Fibroblast of gingiva (primary cell): ENCODE measurements at places on chromosomes 4 and X.
A peak's percentile ranks its signal among the peaks of the same experiment; 100 is the strongest.

DNA sequence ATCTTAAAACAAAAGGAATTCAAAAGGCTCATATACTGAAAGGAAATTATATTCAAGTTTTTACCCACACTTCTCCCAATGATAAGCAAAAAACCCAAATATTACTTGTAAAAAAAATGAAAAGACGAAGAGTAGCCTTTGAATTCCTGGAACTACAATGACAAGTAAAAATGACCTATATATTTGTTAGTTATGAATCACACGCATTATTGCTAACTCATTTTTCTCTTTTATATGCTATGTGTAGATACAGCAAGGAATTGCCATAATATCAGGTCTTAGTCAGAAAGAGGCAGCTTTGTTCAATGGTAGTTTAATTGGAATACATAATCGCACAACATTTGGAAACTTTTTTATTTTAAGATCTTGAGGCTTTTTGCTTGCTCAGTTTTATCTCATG is 22.7 kb upstream of the ASB5 start:
- DNase-seq: no peak

GRCh38 chr4:8732092-8732491 is 139.5 kb downstream of the CPZ start:
- no peak for DNase-seq

DNA sequence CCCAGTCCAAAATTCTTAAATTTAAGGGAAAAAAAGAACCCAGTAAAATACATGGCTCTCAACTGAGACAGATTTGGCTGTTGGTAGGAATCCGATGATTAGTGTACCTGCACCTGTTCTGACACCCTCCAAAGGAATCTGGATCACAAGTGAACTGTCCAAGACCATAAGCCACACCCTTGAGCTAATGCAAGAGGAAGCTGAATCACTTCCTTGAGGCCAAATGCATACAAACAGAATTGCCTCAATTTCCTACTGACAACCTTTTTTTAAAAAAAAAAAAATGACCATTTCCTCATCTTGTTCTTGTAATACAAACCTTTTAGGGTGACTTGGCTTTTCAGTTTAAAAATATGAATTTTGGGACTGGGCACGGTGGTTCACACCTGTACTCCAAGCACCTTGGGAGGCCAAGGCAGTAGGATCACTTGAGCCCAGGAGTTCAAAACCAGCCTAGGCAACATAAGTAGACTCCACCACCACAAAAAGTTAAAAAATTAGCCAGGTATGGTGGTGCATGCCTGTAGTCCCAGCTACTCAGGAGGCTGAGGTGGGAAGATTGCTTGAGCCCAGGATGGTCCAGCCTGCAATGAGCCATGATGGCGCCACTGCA is 10.7 kb upstream of the FBXL5 start:
- no peak for DNase-seq

GRCh38 chrX:114611018-114611619 is 27.2 kb downstream of the HTR2C start:
- peak; percentile 17 for DNase-seq

DNA sequence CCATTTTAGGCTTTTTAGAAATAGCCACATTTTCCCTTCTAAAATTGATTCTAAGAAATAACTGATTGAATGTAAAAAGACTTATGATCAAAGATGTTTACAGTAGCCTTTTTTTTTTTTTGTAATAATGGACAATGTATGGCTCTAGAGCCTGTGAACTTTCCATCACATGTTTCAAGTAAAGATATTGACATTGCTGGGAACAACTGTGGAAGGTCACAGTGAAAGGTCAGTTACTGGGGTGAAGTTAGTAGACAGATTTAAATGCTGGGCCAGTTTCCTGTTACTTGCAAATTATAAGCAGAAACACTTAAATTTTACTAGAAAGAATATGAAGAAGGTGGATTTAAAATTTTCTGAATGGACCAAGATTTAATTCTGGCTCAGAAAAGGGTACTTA is 18.4 kb downstream of the PAGE2 start:
- no peak for DNase-seq

DNA sequence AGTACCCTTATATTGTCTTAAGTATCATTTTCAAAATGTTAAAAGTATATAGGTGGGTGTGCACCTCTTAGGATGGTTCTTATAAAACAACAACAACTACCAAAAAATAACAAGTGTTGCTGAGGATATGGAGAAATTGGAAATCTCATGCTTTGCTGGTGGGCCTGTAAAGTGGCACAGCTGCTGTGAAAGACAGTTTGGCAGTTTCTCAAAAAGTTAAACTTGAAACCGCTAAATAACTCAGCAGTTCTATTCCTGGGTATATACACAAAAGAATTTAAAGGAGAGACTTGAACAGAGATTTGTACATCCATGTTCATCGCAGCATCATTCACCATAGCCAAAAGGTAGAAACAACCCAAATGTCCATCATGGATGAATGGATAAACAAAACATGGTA is 65.5 kb downstream of the HAND2 start:
- DNase-seq: no peak

GRCh38 chr4:115675719-115676118 is 562.3 kb upstream of the NDST4 start:
- DNase-seq: no peak

- no peak for DNase-seq
Observed at GRCh38 chr4:142781114-142781513, 65.0 kb downstream of the INPP4B start.

DNA sequence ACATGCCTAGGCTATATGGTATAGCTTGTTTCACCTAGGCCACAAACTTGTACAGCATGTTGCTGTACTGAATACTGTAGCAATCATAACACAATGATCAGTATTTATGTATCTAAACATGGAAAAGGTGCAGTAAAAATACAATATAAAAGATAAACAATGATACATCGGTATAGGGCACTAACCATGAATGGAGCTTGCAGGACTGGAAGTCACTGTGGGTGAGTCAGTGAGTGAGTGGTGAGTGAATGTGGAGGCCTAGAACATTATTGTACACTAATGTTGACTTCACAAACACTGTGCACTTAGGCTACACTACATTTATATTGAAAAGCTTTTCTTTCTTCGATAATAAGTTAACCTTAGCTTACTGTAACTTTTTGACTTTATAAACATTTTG is 45.6 kb upstream of the ANK2 start:
- DNase-seq: no peak

DNA sequence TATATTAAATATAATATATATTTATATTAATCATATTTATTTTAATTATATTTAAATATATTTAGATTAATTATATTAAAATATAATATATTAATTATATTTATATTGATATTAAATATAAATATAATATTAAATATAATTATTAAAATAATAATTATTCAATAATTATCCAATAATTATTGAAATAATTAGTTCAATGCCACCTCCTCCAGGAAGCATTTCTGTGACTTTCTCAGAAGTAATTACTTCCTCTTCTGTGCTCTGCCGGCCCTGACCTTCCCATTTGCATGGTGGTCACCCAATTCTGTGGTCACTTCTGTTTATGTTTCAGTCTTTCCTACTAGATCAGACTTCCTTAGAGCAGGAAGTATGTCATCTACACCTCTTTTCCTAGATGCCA is 45.8 kb downstream of the EVC2 start:
- DNase-seq: no peak

- peak; percentile 89 for DNase-seq
Observed at GRCh38 chr4:112296949-112297880, at the start of gene ALPK1. Gene ALPK1 (plus strand): TSS chr4:112297369.

DNA sequence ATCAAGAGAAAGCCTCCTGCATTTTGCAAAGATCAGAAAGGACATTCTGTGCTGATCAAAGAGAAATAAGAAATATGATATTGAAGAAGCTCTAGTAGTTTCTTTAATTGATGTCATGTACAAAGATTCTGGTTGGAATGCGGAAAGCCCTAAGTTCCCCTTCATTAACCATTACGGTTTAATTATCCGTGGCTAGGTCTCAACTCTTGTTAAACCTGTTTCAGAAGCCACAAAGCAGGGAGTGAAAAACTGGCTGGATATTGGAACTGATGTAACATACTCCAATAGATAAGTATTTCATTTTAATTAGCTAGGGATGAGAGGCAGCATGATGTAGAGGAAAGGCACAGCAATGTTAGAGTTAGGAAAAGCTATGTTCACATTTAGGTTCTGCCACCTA is 55.7 kb downstream of the SPANXN3 start:
- DNase-seq: no peak

DNA sequence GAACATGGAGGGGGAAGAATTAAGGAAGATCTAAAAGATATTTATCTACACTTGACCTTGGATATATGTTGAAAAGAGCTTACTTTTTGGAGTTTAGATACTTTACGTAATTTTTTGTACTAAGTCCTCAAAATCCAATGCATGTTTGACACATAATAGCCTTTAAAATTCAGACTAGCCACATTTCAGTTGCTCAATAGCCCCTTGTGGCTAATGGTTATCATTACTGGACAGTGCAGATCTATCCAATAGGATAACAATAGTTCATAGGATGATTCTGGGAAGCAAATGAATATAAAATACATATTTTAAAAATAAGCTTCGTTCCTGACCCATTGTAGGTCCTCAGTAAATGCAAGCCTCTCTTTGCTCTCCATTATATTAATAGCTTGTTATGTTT is 13.8 kb downstream of the AP1AR start:
- DNase-seq: peak; percentile 10

GRCh38 chrX:27549688-27550087 is 40.5 kb upstream of the DCAF8L2 start:
- no peak for DNase-seq

DNA sequence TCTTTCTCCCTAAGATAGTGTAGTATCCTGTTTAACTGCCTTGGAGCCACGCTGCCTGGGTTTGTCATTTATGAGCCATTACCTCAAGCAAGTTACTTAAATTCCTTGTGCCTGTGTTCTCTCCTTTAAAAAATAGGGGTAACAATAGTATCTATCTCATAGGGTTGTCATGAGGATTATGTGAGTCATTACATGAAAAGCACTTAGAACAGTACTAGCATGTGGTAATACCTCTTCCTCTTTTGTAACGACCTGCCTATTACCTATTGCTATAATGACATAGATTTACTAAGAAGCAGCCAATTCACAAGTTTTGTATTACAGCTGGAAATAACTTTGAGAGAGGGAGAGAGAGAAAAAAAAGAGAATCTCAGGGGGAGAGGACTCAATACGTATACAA is 834.7 kb downstream of the RAPGEF2 start:
- DNase-seq: no peak

DNA sequence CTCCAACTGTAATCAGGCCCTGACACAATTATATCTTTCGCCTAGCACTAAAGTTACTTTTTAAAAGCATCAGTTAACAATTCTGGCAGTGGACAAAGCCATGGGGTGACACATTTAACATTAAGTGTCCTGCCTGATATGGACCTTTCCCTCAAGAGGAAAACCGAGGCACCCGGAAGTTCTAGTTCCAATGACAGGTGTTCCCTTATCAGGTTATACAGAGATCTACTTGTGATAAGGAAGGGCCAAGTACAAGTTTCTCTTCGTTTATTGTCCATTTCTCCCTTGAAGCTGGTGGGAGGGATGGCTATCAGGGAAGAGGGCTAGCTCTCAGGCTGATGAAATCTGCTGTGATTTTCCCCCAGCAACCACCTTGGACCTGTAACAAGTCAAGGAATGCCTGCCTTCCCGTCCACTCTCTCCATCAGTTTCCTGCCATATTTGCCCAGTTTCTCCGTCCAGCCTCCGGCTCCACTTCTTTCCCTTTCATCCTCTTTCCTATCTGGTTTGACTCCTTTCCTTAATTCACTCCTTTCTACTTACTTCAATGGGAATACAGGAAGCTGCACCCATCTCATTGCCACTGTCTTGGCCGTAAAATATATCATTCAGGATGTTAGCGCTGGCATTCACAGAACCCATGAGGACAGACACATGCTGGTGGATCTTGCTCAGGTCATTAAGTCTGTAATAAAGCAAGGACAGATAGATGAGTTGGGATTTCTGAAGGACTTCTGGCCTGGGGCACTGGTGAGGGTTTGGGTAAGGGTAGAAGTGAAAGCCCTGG is 95.0 kb downstream of the DGKK start:
- no peak for DNase-seq

- DNase-seq: no peak
Observed at GRCh38 chr4:17667653-17668201, 53.3 kb downstream of the MED28 start.

DNA sequence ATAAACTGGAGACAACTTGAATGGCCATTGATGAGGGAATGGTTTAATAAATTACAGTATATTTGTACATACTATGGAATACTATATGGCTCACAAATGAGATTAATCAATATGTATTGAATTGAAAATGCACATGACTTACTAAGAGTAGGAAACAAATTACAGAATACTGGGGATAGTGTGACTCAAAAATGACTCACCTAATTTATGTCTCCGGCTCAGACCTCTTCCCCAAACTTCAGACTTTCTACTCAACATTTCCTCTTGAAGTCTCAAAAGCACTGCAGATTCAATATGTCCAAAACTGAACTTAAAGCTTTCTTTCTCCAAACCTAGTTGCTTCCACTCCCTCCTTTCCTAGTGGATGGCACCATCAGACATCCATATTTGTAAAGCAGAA is 28.8 kb upstream of the GRIA3 start:
- DNase-seq: no peak

GRCh38 chr4:141132709-141133145 is 542 bp downstream of the RNF150 start:
- DNase-seq: peak; percentile 44

DNA sequence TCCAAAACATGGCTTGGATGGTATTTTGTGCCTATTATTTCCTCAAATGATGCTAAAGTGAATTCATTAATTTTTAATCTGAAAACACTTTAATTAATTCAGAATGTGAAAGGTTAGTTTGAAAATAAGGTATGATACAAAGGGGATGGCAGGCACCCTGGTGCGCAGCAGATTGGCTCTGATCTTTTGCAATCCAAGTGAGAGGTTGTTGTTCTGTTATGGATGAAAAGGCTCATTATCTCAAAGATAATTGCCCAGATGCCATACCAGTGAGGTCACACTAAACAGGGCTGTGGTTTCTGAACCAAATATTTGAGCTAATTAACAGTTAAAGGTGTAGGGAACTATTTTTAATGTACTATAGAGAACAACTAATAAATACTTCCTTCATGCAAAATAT is 504.9 kb downstream of the RAPGEF2 start:
- DNase-seq: no peak

DNA sequence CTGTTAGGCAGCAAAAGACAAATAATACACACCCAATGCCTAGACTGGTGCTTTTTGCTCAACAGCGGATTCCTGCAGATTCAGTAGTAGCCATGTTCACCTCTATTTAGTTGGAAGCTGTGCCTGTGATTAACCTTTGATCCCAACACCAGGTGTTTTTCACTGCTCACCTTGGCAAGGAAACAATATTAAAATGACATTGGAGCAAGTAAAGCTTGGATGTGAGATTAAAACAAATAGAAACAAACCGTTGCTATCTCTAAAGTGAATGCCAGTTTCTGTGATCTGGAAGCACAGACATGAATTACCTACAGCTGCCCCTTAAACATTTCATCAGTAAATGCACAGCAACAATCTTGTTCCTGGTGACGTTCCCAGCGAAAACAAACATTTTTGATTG is 35.7 kb downstream of the MAGEB17 start:
- DNase-seq: no peak

- DNase-seq: no peak
Observed at GRCh38 chrX:18543738-18544137, 118.3 kb downstream of the CDKL5 start.

- peak; percentile 72 for DNase-seq
Observed at GRCh38 chr4:139988863-139989765, 164.9 kb downstream of the MAML3 start.

- no peak for DNase-seq
Observed at GRCh38 chrX:128518508-128518907, 466.3 kb upstream of the ACTRT1 start.

GRCh38 chr4:188109157-188109755 is at the start of gene TRIML2:
Gene TRIML2 (minus strand): TSS chr4:188109603. CDS start chr4:188105368, 4,235 bp downstream.
- no peak for DNase-seq

- DNase-seq: no peak
Observed at GRCh38 chr4:55851885-55852284, 1.6 kb upstream of the EXOC1 start.
